Natural killer cell treated with Interleukin-12 subunit alpha and Interleukin-12 subunit beta and Interleukin-15 and Interleukin-18, amount 100 ng/mL, for 72 hours (primary cell): ENCODE measurements at places on chromosomes 12 and 14. TPM values are rescaled to one million over a fixed set of nuclear protein-coding genes. Genes with fewer than 3 reads are reported as not detected.

- DNase-seq, result no peak
Measured at GRCh38 chr12:85711735-85712390, 124.3 kb downstream of the RASSF9 start.

DNA sequence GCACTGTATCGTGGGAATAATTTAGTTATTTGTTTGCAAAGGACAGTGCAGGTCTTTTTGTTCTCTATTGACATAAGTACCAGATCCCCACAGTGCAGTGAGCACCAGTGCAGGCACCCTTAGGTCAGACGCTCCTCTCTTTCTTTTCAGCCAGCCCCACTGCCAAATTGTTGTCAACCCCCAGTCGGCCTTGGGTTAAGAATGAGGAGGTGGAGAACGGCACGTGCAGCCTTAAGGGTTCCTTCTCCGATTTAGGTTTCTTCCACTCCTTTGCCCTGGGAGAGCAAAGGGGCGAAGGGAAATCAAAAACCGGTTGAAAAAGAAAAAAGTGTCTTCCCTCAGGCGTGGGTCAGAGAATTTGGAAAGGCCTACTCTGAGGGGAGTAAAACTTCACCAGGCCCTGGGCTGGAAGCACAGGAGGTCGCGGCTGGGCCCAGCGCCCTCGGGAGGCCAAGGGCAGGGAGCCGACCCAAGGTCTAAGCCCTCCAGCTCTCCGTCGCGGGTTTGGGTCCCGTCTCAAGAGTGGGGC lies 4.3 kb downstream of the PAX9 start:
- DNase-seq, result no peak

DNA sequence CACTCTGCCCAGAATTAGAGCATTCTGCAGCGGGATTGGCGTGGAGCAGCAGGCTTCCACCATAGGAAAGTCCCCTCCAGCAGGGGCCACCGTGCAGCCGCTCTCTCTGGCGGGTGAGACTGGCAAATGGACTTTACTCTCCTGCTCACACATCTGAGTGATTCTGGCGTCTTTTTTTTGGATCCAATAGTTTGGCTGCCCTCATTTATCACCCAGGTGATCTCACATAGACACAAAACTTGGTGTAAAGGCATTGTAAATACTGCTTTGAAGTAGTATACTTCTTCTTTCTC lies 130.3 kb downstream of the TGFB3 start:
- no peak for DNase-seq

- no peak for DNase-seq
Measured at GRCh38 chr12:5123921-5124320, 80.2 kb downstream of the KCNA5 start.

DNA sequence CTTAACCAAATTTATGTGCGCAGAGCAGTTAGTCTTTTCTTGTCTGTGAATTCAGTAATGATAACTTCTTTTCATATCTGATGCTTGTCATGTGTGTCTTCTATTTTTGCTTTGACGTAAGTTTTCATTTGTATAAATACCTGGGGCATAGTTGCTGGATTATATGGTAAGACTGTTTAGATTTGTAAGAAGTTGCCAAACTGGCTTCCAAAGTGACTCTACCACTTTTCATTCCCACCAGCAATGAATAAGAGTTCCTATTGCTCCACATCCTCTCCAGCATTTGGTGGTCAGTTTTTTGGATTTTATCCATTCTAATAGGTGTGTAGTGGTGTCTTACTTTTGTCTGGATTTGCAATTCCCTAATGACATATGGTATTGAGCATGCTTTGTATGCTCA lies 8.9 kb downstream of the ZNF268 start:
- no peak for DNase-seq

GRCh38 chr12:131836714-131837397 lies 8.7 kb downstream of the MMP17 start:
- no peak for DNase-seq

Gene KCNC2
- total RNA-seq, result not detected

Gene CCDC198
- total RNA-seq, result not detected

Gene MANSC4
- total RNA-seq, result not detected

Gene GPR65
- total RNA-seq, result 35.0 TPM

Gene FGF23
- not detected for total RNA-seq
